H9 (cell line): ENCODE measurements at places on chromosomes 5 and 9. TPM values are rescaled to one million over a fixed set of nuclear protein-coding genes. Genes with fewer than 3 reads are reported as not detected.

CCL19 gene
- total RNA-seq: not detected in 2 replicates

PCDHGA1 gene
- total RNA-seq: 0.63 and 0.72 TPM in 2 replicates

PTPN3 gene
- total RNA-seq: 2.2 and 2.6 TPM in 2 replicates

SPOCK1 gene
- 9.8 and 10.9 TPM in 2 replicates for total RNA-seq

DNA sequence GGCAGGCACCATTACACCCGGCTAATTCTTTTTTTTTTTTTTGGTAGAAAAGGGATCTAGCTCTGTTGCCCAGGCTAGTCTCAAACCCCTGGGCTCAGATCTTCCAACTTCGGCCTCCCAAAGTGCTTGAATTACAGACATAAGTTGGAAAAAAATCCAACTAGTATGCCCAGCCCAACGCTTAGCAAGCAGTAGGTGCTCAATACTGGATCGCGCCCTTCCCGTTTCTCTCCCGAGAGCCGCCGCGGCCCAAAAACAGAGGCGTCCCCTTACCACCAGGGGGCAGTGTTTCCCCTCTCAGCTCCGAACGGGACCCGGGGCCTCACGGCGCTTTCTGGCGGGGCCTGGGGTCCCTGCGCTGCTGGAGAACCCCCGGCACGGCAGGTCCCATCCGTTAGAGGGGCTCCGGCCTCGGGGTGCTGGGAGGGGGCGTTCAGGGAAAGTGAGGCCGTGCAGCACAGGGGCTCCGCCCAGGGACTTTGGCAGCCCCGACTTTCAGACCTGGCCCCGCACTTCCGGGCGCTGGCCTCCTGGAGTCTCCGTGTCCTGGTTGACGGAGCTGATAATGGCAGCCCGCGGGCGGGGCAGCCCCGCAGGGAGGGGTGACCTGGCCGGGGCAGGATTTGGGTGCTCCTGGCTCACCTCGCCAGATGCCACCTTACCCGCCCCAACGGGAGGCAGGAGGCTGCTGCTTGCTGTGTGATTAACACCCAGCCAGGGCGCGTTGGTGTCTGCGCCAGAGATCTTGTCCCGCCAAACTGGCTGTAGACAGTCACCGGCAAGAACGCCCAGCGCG, 15.2 kb downstream of the PTGES start:
- DNase-seq: peak; percentile 85

- no peak for DNase-seq
Observed at GRCh38 chr5:176429972-176430371, 13.6 kb upstream of the CLTB start.

- DNase-seq: peak; percentile 80
Observed at GRCh38 chr9:132901858-132902831, 23.4 kb downstream of the SPACA9 start.

- no peak for DNase-seq
Observed at GRCh38 chr5:89246864-89247263, 363.9 kb upstream of the MEF2C start.

- no peak for DNase-seq
Observed at GRCh38 chr5:104347119-104347708, 784.6 kb upstream of the NUDT12 start.

GRCh38 chr9:133682818-133683585, 46.8 kb downstream of the DBH start:
- no peak for DNase-seq

DNA sequence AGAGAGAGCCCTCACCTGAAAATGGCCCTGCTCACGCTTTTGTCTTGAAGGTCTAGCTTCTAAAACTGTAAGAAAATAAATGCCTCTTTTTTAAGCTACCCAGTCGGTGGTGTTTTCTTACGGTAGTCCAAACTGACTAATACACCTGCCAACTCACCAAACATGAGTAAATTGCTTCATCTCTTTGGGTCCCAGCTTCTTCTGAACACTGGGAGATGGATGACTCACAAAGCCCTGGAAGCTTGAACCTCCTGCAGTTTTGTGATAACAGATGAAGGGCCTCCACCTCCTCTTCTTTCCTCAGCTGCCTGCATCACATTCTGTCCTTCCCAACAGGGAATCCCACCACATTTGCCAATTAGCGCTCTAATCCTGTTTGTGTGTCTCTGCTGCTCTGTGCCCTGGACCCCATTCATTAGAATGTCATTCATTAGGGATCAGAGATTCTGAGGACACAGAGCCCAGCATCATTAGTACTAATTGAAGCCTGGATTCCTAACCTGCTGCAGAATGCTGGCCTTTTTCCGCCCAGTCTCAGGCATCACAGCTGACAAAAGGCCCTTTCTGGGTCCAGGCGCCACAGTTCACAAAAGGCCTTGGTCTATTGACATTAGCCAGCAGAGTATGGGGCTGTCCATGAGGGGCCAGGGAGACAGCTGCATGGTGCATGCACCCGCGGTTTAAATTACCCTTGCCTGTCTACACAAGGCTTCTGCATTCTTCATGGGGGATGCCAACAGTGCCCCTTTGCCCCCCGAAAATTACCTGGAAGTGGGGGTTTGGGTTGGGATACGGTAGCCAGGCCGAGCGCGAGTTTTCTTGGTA, 349.3 kb downstream of the SEMA5A start:
- DNase-seq: no peak

DNA sequence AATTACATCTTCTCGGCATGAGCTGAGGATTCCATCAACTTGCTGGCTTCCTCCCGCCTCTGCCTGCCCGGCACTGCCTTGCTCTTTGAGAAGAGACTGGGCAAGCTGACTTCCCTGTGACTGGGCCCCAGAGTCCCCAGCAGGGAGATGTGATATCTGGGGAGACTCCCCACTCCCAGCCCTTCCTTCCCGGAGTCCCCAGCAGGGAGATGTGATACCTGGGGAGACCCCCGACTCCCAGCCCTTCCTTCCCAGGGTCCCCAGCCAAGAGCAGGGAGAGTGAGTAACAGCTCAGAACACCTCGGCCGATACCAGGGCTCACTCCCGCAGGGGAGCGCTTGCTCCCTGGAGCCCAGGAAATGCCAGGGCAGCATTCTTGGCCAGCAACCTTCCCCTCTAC, 90.1 kb upstream of the NEURL1B start:
- no peak for DNase-seq

- DNase-seq: no peak
Observed at GRCh38 chr9:14992081-14992480, 81.9 kb upstream of the FREM1 start.

- DNase-seq: no peak
Observed at GRCh38 chr9:89410641-89411350, 87.1 kb downstream of the SEMA4D start.

- peak; percentile 27 for DNase-seq
Observed at GRCh38 chr9:106019039-106019680, 324.8 kb downstream of the TMEM38B start.

GRCh38 chr9:117796681-117797080, 92.5 kb downstream of the TLR4 start:
- no peak for DNase-seq

- DNase-seq: peak; percentile 90
Observed at GRCh38 chr9:131530920-131531832, at the start of gene UCK1. Gene UCK1, minus strand, starts transcription at chr9:131531263. Its CDS starts 89 bp downstream, at chr9:131531174.

DNA sequence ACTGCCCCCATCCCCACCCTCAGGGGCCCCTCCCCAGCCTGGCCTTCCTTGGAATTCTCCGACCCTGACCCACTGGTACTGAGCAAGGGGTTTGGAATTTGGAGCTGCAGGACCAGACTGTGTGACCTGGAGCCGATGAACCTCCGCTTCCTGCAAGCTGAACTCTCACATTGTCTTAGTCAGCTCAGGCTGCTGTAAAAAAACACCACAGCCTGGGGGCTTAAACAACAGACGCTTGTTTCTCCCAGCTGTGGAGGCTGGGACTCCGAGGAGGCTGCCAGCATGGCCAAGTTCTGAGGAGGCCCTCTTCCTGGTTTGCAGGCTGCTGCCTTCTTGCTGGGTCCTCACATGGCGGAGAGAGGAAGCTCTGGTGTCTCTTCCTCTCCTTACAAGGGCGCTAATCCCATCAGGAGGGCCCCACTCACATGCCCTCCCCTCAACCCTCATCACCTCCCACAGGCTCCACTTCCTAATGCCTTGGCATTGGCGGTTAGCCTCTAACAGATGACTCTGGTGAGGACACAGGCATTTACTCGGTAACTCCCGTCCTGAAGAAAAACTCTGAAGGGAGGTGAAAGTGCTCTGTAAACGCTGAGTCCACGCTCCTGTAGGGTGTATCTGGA, 42.4 kb downstream of the C5orf15 start:
- DNase-seq: no peak

- no peak for DNase-seq
Observed at GRCh38 chr5:10475931-10476676, 34.4 kb downstream of the ROPN1L start.
